ENCODE measurements at places on chromosomes 13 and 19.

DNA sequence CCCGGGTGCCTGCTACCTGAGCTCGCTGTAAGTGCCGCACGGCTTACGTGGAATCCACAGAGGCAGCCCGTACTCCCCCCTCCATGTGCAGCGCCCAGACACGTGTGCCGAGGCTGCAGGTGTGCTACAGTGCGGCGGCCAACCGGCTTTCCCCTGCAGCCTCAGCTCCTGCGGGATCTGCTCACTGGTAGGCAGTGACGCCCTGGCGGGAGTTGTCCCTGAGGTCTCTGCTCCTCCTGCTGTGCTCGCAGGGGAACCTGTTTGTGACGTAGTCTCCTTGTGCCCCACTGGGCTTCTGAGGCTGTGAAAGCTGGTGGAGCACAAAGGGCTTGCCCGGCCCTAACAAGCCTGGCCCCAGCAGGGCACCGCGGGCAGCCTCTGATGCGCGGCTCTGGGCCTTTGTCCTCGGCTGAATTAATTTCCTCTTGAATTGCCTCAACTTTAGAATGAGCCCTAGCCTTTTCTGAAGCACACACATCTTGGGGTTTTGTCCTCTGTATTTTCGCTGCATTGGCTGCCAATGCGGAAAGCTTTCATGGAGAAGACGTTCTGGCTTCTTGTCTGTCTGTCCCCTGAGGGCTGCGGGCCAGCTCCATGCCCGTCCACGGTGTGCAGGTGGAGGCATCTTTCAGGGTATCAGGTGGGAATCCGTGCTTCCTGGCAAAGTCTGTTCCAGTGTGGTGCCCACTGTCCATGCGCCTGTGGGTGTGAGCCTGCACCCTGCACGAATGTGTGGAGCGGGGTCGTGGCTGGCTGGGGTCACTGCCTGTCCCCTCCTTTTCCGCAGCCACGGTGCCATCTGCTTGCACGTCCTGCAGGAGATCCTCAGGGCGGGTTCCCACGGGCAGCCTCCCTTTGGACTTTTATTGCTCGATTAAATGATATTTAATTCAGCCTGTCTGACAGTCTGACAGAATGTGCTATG, 77.3 kb upstream of the MCF2L start:
- no peak for DNase-seq

- no peak for DNase-seq
These were observed 3.1 kb upstream of the SHISA2 start for GRCh38 chr13:26054896-26055295.

DNA sequence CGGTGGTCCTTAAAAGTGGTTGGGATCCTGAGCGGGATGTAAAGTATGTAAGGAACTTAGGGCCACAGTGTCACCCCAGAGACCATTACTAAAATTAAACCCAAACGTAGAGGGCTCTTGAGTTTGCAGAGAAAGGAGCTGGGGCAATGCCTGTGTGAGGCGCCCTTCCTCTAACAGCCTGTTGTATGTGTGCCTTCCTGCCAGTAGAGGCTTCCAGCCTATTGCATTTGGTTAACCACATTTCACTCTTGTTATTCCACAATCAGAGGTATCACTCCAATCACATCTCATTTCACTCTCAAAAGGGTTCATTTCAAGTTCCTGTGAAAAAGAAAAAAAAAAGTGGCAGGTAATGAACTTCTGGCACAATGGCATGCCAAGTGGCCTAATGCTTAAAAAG, 29.4 kb downstream of the DIAPH3 start:
- no peak for DNase-seq

DNA sequence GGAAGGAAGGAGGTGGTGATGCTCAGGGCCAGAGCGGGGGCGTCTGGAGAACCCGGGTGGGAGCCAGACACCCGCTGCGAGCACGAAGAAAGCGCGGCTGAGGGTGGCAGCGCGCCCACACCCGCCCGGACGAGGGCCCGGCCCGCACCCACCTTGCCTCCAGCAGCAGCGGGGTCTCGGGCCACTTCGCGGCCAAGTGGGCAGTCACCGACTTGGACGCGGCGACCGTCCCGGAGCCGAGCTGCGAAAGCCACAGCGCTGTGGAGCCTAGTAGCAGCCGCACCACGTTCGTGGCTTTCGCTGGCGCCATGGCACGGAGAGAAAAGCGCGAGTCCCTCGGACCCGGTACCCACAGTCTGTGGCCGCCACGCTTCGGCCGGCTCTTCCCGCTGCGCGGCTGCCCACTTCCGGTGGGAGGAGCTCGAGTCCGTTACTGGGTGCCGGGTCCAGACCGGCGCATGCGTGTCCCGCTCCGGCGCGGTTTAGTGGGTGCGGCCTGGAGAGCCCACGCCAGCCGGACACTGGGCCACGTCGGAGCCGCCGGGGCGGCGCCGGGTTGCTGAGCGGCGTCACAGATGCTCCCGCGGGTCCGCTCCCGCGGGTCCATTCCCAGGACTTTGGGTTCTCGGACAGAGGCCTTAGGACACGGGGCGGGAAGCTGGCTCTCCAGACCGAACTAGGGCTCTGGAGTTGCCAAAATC, at the start of gene UGGT2:
UGGT2 (minus strand) TSS at position 399 of the 701 bp plus-strand sequence; CDS start at position 310, 89 bp downstream.
- DNase-seq, result no peak
